ENCODE measurements at places on chromosomes 11 and 22.

DNA sequence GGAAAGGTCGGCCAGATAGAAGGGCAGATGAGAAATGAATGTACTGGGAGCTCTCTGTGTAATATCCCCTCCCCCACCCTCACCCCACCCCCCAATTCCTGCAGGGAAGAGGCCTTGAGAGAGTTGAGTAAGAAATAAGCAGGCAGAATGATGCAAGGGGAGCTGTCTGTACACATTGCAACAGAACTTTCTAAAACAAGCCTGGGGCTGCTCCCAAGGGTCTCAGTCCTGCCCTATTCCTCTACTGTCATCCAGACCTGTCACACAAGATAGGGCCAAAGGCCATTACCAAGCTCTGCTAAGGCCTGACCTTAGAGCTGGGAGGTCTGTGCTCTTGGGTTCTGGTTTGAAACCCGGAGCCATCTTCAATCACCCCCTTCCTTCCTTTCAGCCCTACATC, 5.7 kb upstream of the DGAT2 start:
- no peak for DNase-seq

- no peak for DNase-seq
Observed at GRCh38 chr22:47420211-47420610, 657.8 kb downstream of the TBC1D22A start.

- DNase-seq: no peak
Observed at GRCh38 chr22:25754527-25755202, 12.7 kb downstream of the MYO18B start.

DNA sequence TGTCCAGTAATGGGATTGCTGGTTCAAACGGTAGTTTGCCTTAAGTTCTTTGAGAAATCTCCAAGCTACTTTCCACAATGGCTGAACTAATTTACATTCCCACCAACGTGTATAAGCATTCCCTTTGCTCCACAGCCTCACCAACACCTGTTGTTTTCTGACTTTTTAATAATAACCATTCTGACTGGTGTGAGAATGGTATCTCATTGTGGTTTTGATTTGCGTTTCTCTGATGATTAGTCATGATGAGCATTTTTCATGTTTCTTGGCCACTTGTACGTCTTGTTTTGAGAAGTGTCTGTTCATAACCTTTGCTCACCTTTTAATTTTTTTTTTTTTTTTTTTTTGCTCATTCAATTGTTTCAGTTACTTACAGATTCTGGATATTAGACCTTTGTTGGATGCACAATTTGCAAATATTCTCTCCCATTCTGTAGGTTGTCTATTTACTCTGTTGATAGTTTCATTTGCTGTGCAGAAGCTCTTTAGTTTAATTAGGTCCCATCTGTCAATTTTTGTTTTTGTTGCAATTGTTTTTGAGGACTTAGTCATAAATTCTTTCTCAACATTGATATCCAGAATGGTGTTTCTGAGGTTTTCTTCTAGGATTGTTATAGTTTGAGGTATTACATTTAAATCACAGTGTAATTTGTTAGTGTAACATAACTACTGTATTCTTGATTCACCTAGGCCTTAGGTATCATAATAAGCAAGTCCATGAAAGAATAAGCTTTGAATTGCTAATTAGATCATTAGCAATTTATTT, 33.0 kb downstream of the CCDC34 start:
- no peak for DNase-seq

DNA sequence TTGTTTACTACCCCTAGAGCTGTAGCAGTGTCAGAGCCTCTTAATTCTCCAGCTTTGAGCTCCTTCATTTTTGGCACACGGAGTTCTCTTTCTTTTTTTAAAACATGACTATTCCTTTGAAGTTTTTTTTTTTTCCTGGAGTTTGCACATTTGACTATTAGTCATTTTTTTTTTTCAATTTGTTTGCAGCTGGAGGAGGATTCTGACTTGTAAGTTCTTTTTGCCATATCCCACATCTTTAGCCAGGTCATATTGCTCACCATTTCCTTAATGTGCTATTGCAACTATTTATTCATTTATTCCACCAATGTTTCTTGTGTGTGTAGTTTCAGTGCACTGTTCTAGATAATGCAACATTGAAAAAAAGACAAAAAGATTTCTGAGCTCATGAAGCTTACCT, 166.3 kb upstream of the ARHGAP20 start:
- DNase-seq: no peak
